Activated CD8-positive, alpha-beta memory T cell treated with anti-CD3 and anti-CD28 coated beads for 1 hour (primary cell): ENCODE measurements at places on chromosomes 12 and 14.

DNA sequence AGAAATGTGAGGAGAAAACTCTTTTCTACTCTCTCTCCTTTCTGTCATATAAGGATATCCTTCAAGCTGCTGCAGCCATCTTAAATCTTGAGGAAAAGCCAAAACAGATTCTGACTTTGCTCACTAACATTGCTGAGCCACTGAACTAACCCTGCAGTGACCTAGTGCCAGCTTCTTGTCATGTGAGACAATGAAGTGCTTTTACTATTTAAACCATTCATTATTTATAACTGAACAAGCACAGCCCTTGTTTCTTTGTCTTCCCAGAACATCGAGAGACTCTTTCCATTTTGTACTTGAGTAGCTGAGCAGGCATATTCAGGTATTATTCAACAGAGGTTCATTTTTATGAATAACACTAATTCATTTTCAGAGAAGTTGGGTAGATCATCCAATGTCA is 455.0 kb upstream of the TMPO start:
- no peak for DNase-seq

GRCh38 chr12:89345376-89345775 is 6.9 kb downstream of the DUSP6 start:
- DNase-seq = no peak

- DNase-seq = no peak
Observed at GRCh38 chr12:39272871-39273655, 169.9 kb downstream of the KIF21A start.

GRCh38 chr12:3274664-3275063 is 197.5 kb downstream of the TSPAN9 start:
- DNase-seq = no peak

- DNase-seq = no peak
Observed at GRCh38 chr12:6361834-6362233, 13.5 kb downstream of the SCNN1A start.

DNA sequence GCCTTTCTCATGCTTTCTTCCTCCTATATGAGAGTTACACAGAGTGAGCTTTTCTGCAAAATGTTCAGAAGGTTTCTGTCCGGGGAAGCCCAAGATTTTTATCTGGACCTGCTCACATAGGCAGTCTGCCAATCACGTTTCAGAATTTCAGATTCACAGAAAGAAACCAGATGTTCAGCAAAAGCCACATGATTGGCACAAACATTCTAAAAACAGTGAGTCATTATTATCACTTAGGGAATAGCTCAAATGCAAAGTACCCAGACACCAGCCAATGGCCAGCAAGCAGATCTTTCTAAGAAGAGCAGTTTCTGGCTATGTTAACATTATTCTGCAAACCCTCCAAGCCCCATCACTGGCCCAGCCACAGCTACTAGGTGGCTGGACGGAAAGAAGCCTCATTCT is 1558.5 kb upstream of the TMEM132C start:
- DNase-seq = no peak

GRCh38 chr14:33646692-33647260 is 304.1 kb downstream of the EGLN3 start:
- DNase-seq = no peak

GRCh38 chr14:92456215-92457015 is 57.2 kb upstream of the RIN3 start:
- DNase-seq = no peak

DNA sequence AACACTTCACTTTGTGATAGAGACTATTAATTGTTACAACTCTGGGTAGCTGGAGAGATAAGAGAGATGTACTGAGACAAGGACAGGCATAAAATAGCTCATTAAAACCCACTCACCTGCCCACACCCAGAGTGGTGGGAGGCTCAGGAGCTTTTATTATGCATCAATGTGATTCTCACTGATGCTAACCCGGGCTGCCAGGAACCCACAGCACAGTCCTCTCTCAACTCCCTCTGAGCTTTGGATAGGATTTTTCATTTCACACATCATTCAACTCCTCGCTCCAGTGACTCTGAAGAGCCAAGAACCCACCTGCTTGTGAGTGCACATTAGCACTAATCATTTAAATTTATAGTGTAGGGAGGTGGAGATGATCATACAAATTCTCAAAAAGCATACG is 827.9 kb downstream of the FLRT2 start:
- DNase-seq = no peak

DNA sequence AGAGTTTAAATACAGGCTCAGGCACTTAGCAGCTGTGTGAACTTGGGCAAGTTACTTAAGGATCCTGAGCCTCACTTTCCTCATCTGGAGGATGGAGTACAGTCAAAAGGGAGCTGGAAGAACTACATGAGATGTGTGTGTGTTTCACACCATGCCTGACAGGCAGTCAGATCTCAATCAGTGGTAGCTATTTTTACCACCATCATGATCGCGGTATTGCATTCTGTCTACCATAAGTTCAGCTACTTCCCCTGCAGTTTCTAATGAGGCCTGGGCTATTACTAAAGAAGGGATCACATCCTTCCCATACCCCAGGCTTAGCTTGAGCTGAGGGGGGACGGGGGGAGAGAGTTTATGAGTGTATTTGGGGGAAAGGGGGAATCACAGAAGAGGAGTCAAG is 7.0 kb downstream of the AQP6 start:
- DNase-seq = no peak

DNA sequence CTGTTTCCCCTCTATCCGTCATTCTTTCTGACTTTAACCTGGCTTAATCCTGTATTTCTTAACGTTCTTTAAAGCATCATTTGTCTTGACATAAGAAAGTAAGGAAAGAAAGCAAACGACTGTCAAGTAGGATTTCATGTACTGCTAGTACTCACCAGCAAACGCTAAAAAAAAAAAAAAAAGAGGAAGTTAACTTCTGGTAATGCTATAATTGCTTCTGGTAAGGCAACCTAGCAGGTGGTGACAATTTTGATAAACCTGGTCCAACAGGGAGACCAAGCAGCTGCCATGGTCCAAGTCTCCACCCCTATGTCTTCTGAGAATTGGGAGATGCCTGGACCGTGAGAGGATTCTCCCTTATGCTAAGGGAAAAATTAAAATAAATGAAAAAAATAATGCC is 306.6 kb downstream of the DAD1 start:
- no peak for DNase-seq

GRCh38 chr14:20455355-20456300 is 602 bp downstream of the APEX1 start:
- DNase-seq = peak; percentile 37

- no peak for DNase-seq
Observed at GRCh38 chr12:26566675-26567074, 266.3 kb downstream of the ITPR2 start.

DNA sequence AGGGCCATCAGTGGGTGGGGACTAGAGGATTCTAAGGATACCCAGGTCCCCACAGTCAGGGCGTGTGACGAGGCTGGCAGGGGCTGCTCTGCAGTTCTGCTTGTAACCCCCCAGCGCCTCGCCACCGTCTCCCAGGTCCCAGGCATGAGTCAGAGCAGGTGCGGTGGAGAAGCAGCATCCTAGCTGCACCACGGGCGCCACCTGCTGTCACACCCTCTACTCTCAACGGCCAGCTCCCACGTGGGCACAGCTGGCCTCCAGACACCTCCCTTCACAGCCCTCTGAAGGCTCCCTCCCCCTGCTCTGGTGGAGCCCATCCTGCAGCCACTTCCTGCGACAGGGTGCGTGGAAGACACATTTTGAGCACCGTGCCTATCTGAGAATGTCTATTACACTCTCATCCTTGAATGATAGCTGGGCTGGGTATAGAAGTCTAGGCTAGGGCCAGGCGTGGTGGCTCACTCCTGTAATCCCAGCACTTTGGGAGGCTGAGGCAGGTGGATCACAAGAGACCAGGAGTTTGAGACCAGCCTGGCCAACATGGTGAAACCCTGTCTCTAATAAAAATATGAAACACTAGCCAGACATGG is 6.9 kb upstream of the NUDT14 start:
- no peak for DNase-seq

DNA sequence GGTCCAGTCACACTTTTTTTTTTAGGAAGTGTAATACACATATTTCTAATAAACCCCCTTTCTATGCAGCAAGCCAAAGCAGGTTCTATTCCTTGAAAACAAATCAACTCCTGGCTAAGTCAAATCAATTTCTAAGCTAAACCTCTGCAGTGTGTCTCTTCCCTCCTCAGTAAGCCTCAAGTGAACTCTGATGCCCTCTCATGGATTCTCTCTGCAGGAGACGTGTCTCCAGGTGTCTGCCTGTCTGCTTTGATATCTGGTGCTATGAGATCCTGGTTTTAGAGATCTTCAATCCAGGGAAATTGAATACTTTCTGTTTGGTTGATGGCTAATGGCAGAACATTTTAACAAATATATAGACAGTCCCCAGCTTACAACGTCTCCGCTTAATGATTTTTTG is 791.7 kb downstream of the AACS start:
- no peak for DNase-seq

DNA sequence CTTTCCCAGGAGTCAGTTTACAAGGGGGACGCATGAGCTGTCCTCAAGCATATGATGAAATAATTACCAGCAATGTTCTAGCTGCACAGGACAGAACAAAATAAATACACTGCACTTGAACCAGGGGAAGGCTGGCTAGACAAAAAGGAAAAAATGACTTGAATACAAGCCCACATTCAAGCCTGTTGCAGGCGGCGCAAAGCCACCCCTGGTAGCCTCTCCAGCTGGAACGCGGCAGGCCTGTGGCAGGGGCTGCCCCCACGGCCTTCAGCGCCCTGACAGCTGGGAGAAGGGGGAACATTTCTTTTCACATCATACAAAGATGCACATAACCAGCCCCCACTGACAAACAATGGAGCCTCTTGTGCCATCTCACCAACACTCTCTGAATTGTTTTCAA is 57.1 kb downstream of the TRAFD1 start:
- DNase-seq = no peak

DNA sequence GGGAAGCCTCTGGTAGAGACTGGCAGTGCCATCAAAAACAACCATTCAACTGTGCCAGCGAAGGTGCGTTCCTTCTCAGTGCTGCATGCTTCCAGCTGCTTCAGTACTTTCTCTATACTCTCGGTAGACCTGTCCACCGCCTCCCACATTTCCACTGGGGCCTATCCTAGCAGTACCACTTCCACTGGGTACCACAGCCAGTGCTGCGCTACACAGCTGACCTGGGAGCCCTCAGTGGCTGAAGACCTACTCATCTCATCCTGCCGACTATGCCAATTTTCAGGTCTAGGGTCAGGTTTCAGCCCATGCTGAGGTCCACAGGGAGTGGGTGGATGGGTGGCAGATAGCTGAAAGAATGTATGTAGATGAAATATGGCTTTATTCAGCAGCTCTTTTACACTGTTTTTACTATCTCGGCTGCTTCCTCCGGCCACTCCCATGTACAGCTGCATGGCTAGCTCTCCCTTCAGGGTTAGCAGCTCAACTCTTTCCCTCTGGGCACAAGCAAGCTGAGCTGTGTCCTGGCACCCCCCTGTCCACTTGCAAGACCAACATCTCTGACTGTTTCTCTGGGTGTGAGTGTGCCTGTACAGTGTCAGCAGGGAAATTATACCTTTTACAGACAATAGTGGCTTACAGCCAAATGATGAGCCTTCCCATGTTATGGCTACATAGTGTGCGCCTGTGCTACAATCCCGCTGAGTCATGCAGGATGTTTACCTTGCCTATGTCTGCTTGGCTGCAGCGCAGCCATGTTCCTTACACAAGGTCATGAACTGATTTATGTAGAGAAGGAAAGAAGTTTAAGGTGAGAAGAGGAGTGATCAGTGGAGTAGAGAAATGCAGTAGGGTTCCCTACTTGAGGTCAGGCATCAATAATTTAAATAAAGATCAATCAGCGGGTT is 125.7 kb upstream of the DDHD1 start:
- no peak for DNase-seq

- DNase-seq = no peak
Observed at GRCh38 chr12:24079083-24079482, 129.6 kb upstream of the SOX5 start.

- DNase-seq = no peak
Observed at GRCh38 chr14:73258076-73258475, 20.8 kb downstream of the PAPLN start.

DNA sequence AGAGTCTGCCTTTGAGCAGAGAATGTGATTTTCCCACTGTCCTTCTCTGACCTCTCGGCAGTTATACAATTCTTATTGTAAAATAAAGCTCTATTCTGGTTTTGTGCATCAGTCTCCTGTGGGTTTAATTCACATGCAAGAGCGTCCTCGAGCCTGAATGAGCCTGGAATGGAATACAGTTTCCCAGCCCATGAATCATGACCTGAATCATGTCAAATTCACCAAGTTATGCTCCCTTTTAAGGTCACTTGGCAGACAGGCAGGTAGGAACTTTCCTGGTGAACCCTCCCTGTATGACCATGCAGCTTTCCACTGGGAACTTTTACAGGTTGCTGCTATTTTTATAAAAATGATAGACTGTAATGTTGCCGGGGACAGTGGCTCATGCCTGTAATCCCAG is 41.7 kb downstream of the BICD1 start:
- DNase-seq = no peak

DNA sequence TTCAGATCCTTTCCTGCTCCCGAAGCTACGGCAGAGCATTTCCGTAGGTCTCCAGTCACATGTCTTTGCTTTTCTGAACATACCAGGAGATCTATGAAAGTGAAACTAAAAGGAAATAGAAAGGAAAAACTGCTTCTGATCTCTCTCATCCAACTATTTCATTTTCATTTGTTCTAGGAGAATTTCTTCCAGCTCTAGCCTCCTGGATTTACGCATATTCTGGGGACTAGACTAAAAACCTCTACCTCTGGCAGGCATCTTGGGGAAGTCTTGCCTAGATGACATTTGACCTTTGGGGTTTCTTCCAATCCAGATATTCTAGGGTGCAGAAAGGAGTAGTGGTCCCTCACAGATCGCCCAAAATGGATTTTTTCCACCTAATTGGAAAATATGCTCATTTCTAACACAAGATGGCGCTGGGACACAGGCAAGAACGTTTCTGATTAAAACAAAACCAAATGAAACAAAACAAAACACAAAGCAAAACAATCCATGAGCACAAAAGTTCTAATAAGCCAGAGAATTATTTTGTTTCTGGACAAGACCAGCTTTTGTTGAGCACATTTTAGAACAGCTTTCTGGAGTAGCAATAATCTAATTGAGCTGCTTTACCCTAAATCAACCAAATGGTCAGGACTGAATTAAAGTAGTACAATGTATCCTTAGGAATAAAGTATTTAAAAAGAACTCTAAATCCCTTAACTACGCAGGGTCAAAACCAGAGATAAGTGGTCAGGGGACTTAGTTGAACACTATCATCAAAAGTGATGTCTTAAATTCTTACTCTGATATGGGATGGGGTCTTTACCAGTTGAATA is 12.3 kb upstream of the PARP11 start:
- no peak for DNase-seq

- no peak for DNase-seq
Observed at GRCh38 chr12:111643427-111643826, 42.3 kb downstream of the BRAP start.
